ENCODE measurements at places on chromosomes 13 and 19.

DNA sequence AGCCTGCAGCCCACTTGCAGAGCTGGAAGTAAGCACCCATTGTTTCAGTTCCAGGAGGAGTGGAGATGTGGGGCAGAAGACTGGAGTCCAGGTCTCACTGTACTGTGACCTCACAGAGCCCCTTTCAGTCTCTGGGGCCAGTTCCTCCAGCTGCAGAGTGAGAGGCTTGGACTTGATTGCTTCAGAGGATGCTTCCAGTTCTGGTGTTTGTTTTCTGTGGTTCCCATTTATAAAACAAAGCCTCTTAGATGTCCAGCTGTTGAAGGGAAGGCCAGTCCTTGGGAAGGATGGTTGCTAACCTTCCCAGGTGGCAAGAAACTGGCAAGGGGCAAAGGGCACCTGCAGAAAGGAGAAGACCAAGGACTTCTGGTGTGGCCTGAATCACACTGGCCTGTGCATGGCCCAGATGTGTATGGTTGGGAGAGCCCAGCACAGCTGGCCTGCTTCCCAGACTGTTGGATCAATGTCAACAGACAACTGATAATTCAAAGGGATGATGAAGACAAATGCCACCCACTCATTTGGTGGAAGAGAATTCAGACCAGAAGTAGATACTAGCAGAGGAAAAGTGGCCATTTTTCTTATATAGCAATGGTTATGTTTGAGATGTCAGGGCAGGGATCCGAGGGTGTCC is 218.5 kb downstream of the ZNF536 start:
- DNase-seq: no peak

DNA sequence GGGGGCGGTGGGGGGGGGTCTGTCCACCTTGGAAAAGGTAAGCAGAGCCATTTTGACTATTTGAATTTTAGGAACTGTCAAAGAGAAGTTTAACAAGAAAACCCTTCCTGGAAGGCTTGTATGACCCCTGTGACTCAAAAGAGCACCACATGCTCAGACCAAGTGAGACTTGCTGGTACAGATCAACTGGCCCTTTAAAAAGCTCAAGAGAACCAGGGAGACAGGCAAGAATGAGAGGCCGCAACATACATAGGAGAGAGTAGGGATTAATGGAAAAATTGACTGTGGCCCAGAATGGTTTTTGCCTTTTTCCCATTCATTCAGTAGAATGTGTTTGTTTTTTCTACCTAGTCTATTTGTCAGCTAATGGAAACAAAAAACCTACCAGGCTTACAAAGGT is 26.2 kb upstream of the ATP8A2 start:
- DNase-seq: no peak

- DNase-seq: no peak
These were observed 22.3 kb downstream of the CRYL1 start for GRCh38 chr13:20503088-20504083.

- no peak for DNase-seq
These were observed 2.5 kb downstream of the NFIC start for GRCh38 chr19:3368848-3369336.

DNA sequence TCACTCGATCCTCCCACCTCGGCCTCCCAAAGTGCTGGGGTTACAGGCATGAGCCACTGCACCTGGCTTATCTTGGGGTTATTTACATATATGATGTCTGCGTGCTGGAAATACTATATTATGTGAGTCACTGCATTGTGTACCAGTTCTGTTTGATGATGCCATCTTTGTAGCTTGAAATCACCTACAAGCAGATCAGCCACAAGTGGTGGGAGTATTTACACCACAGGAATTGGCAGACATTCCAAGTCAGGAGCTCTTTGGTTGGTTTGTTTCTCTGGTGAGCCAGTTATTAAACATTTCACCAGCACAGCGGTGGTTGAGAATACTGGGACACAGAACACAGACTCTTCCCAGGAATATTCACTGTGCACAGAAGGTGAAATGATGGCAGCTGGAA is 4.5 kb upstream of the TIMM44 start:
- DNase-seq: no peak

- no peak for DNase-seq
These were observed 60.6 kb downstream of the LHFPL6 start for GRCh38 chr13:39542361-39542760.

DNA sequence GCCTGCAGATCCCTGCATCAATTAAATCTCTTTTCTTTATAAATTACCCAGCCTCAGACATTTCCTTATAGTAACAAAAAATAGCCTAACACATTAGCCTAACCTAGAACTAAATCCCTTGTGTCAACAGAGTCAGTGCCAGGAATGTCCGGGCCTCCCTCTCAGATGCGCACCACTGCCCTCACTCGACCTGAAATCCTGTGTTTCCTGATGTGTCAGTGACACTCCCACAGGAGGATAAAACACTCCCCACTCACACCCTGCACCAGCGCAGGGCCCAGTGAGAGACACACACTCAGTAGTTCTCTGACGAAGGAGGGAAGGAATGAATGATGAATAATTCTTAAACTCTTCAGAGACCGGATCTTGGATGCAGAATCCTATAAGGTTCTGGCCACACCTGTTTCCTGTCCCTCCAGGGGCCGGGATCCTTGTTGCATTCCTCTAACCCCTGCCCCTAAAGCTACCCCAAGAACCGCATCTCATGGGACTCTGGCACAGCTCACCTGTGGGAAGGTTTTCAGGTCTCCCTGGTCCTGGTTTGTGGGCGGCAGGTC is 3.1 kb downstream of the CEACAM3 start:
- DNase-seq: no peak

DNA sequence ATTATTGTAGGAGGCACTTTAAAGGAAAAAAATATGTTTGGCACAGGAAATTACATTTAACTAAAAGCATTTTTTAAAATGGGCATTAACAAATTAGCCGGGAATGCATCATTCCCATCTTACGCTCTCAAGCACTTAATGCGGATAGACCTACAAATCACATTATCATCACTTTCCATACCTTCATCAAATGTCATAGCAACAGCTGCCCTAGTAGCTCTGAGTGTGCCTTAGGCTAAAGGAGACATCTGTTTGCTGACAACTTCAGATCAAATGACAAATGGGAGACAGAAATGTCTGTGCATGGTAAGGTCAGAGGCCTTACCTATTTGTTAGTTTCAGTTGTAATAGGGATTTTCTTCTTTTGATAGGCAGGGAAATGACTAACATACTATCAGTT is 773.2 kb upstream of the SLC10A2 start:
- peak; percentile 93 for DNase-seq

DNA sequence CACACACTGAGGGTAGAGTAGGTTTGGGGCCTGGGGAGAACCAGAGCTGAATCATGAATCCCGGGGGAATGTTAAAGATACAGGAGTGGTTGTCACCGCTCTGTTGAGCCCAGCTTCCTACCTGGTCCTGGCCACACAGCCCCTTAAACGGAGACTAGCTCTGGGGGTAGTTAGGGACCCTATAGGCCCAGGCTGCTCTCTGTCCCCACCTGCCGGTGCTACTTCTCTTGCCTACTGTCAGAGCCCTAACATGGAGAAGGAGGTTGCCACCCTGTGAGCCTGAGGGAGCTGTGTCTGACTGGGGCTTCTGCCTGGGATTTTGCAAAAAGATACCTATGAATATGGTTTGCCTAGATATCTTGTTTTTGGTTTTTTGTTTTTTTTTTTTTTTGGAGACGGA is 36.6 kb upstream of the ZNF429 start:
- DNase-seq: no peak

- DNase-seq: no peak
These were observed 20.6 kb downstream of the ZNF558 start for GRCh38 chr19:8811315-8812172.

DNA sequence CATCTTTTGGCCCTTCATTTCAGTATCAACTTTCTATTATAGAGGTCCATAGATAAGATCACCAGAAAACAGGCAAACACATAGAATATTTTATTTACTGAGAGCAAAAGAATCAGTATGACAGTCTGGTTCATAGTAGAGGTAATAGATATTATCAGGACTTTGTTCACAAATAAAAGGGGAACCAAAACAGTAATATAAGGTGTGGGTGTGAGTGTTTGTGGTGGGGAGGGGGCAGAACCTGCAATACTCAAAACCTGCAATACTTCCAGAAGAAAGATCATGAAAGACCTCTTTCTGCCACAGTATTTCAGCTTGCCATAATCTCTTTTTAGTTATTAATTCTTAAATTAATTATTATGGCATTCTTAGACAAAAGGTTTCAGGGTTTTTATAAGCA is 578.7 kb upstream of the SLITRK1 start:
- no peak for DNase-seq

DNA sequence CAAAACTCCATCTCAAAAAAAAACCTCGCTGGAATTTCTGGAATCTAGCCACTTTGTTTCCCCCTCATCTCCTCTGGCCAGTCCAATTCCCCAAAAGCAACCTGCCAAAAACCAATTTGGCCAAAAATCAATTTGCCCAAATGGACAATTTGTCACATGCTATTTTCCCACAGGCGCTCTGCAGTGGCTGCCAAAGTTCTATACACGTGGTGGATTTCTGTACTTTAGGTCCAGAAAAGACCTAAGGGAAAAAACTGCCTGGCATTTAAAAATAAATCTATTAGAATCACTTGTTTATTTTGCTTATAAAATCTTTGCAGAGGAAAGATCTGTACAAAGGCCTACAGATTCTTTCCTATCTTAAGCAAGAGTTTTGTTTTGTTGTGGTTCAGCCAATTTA is 79.4 kb downstream of the MAP4K1 start:
- no peak for DNase-seq

- DNase-seq: no peak
These were observed 26.3 kb downstream of the SAE1 start for GRCh38 chr19:47156861-47157430.

DNA sequence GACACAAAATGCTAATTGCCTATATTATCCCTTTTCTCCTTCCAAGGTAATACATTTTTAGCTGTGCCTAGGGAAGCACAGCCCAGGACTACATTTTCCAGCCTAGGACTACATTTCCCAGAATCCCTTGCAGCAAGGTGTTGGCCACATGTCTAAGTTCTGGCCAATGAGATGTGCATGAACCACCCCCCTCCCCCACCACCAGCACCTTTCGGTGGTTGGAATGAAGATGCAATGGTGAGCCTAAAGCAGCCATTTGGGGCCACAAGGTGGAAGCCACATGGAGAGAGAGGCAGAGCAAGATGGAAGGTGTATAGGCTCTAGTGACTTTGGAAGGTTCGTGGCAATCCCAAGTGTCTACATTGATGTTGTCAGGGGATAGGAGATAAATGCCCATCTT is 16.2 kb downstream of the UNC13A start:
- peak; percentile 21 for DNase-seq

DNA sequence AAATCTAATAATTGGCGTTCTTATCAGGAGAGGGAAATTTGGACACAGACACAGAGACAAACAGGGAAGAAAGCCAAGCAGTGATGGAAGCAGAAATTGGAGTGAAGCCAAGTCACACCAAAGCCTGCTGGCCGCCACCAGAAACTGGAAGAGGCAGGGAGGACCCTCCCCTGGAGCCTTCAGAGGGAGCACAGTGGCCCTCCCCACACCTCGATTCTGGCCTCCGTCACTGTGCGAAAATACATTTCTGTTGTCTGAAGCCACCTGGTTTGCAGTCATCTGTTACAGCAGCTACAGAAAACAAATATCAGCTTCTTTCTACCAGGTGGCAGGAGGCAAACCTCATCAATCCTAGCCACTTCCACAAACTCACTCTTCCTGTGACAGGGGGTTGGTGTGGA is 8.3 kb upstream of the TLE6 start:
- DNase-seq: no peak

- no peak for DNase-seq
These were observed 49.0 kb downstream of the FREM2 start for GRCh38 chr13:38735665-38736440.

- DNase-seq: no peak
These were observed at the start of gene GRIN3B for GRCh38 chr19:1000095-1000494. Gene GRIN3B (plus strand): TSS chr19:1000419. CDS start chr19:1000438, 19 bp downstream.

DNA sequence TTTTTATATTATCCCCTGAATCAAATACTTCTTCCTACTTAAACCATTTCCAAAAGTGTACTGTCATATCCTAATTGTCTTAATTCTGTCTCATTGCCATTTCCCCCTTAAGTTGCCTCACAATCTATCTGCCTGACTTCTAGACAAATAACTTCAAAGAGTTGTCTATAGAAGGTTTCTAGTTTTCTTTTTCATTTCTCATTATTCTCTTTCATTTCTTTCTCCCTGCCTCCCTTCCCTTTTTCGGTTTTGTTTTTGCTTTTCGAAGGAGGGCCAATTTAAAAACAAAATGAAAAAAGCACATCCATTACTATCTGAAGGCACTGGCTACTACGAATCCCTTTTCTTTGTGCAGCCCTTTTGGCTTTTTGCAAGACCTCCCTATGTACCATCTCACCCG is 367.2 kb downstream of the DNAJC15 start:
- no peak for DNase-seq

DNA sequence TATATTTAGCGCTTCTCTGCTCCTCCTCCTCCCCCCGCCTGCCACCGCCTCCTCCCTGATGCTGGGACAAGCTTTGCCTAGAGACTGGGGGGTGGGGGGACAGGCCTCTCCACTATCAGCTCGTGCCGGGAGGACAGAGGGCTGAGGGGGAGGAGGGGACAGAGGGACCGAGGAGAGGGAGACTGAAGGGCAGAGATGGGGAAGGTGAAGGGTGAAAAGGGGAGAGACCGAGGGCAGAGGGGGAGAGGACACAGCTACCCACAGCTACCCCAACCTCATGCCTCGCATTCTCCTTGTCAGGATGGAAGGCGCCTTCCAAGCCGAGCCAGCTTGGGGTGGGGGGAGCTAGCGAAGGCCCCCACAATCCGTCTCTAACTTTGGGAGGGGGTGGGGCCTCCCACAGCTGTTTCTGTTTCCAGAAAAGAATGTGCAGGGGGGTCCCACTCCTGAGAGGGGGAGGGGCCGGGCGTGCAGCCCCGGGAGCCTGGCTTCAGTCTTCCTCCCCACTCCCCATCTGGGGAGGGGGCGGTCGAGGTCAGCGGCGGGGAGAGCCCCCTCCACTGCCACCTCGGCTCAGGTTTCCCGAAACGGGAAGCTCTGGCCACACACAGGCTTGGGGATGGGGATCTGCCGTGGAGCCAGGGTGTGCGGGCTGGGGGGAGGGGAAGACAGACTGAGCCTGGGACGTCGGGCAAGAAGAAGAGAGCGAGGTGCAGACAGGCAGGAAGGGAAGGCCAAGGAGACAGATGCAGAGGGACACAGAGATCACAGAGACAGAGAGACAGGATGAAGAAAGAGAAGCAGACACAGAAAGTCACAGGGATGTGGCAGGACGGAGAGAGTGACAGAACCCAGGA is 1.6 kb downstream of the DACT3 start:
- DNase-seq: no peak

GRCh38 chr13:45109102-45109720 is 11.1 kb upstream of the GTF2F2 start:
- no peak for DNase-seq

GRCh38 chr19:8700956-8701355 is 2.4 kb upstream of the ACTL9 start:
- DNase-seq: no peak

GRCh38 chr19:32802840-32803239 is 66.7 kb downstream of the SLC7A9 start:
- no peak for DNase-seq

- DNase-seq: no peak
These were observed 1146.8 kb downstream of the UQCRFS1 start for GRCh38 chr19:28066161-28066560.

GRCh38 chr19:58326501-58326913 is 287 bp upstream of the ZSCAN22 start:
- DNase-seq: no peak

GRCh38 chr13:113839536-113840204 is 24.2 kb downstream of the GAS6 start:
- no peak for DNase-seq

All from NCI-H524 (cell line).